Esophagus mucosa (tissue), 1 donor: ENCODE measurements at places on chromosomes 2 and 18.

DNA sequence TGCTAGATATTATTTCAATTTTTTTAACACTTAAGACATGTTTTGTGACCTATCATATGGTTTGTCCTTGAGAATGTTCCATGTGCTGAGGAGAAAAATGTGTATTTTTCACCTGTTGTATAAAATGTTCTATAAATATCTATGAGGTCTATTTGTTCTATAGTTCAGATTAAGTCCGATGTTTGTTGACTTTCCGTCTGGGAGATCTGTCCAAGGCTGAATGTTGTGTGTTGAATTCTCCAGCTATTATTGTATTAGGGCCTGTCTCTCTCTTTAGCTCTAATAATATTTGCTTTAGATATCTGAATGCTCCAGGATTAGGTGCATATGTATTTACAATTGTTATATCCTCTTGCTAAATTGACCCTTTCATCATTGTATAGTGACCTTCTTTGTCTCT, 144.1 kb downstream of the NYAP2 start:
- no peak for ATAC-seq

DNA sequence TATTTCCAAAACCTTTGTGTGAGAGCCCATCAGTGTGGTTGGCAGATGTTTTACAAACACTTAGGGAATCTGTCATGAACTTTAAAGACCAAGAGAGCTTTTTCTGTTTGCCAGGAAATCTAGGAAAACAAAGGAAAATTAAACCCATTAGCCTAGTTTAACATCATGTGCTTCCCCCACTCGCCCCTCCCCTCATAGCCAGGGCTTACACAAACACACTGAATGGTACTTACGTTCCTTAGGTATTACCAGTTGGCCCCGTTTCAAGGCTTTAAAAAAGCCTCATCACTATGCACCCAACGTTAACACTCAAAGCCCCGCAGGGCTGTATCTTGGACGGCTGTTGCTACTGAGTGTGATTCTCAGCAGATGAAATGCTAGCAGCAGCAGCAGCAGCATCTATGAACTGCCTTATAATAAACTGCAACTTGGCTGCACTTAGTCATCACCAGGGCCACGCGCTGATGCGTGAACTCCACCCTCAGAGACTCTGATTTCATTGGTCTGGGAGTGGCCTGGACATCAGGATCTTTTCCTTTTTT, 20.1 kb upstream of the TTC39C start:
- peak; percentile 41 for ATAC-seq

- no peak for ATAC-seq
Measured at GRCh38 chr2:213187833-213188532, 36.6 kb upstream of the IKZF2 start.

GRCh38 chr2:71060871-71061270, 7.6 kb upstream of the NAGK start:
- ATAC-seq, result peak; percentile 11

- ATAC-seq, result no peak
Measured at GRCh38 chr18:74480149-74480651, 16.0 kb upstream of the CNDP2 start.

- ATAC-seq, result no peak
Measured at GRCh38 chr2:174777347-174778084, 13.2 kb upstream of the CHRNA1 start.

DNA sequence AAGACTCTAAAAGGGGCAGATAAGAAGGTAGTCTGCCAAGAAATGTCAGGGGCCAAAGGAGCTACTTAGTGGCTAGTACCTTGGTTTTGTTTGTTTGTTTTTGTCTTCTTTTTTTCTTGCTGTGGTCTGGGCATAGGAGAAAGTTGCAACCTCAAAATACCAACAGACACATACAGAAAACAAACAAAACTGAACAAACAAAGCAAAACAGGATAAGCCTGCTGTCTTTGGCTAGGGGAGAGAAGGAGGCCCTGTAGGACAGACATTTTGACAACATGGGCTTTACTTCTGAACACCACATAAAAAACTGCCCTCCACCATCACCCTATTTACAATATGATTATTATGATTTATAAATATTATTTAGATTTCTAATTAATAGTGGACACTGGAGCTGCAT, 460.8 kb downstream of the PTH2R start:
- no peak for ATAC-seq
